ENCODE measurements at places on chromosomes 7 and 10.

GRCh38 chr7:55128693-55129394 lies 110.0 kb downstream of the EGFR start:
- no peak for DNase-seq

GRCh38 chr10:62613424-62613823 lies 191.1 kb upstream of the ADO start:
- no peak for DNase-seq

GRCh38 chr7:19215412-19215811 lies 70.2 kb upstream of the FERD3L start:
- DNase-seq = no peak

- no peak for DNase-seq
Observed at GRCh38 chr10:96263669-96264068, 7.7 kb downstream of the BLNK start.

GRCh38 chr7:121574109-121574508 lies 178.0 kb upstream of the FAM3C start:
- DNase-seq = no peak

- DNase-seq = no peak
Observed at GRCh38 chr7:18016547-18017444, 10.8 kb downstream of the PRPS1L1 start.

- no peak for DNase-seq
Observed at GRCh38 chr10:96919785-96920430, 87.8 kb downstream of the LCOR start.

GRCh38 chr10:121771966-121772365 lies 155.9 kb downstream of the ATE1 start:
- no peak for DNase-seq

GRCh38 chr10:113557903-113558321 lies 5.1 kb downstream of the HABP2 start:
- no peak for DNase-seq

DNA sequence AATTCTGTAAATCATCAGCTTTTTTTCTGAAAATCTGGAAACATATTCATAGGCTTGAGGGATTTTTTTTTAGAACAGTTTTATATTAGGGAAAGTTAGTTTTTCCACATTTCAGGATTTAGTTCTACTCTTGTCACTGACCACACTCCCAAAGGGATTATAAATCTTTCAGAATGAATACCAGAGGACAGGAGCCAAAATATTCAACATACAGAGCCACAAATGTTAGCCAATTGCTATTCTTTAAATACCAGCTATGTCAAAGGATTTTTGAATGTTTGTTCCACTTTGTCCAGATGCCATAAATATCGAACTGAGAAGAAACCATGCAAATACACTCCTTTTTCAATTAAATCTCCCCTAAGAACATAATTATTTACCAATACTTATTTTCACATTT lies 50.7 kb downstream of the ODAD2 start:
- DNase-seq = no peak

DNA sequence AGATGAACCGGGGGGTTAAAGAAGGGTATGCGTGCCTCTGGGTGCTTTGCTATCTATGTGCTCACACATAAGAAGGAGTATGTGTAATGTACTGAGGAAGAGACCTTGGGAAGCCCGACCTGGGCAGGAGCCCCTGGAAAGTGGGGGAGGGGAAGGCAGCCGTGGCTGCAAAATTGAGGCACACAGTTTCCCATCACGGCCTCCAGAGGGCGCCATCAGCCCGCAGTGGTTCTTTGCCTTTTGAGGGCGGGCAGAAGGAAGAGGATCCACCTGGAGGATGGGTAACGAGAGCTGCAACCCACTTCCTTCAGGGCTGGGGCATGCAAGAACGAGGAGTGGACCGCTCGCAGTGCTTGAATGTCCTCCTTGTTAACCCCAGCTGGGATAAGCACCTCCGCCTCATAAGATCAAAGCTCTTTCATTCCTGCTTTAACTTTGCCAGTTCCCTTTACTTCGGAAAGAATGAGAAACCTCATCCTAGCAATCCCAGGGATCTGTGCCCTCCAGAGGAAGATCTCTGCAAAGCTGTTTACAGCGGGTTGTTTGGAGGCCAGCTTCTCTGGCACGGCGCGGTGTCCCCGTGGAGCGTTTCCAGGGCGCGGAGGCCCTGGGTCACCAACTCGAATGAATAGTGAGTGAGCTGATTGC lies 77.9 kb downstream of the PCGF5 start:
- peak; percentile 84 for DNase-seq

DNA sequence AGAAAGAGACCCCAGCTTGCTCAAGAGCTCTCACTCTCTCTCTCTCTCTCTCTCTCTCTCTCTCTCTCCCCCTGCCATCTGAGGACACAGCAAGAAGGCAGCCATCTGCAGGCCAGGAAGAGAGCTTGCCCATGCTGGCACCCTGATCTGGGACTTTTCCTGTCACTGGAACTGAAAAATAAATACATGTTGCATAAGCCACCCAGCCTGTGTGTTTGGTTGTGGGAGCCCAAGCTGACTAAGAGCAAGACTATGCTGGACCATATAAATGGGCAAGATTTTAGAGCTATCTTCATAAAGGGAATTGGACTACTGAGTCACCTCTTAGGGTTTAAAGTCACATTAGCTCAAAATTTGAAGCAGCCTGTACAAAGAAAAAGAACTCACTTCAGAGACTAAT lies 98.6 kb downstream of the SLC16A9 start:
- no peak for DNase-seq
